ENCODE measurements at places on chromosomes 13 and 19.

- no peak for DNase-seq
Measured at GRCh38 chr13:83065108-83065507, 817.2 kb downstream of the SLITRK1 start.

- no peak for DNase-seq
Measured at GRCh38 chr13:75395066-75395465, 86.9 kb downstream of the TBC1D4 start.

GRCh38 chr19:41027273-41027967 lies 36.3 kb downstream of the CYP2B6 start:
- no peak for DNase-seq

DNA sequence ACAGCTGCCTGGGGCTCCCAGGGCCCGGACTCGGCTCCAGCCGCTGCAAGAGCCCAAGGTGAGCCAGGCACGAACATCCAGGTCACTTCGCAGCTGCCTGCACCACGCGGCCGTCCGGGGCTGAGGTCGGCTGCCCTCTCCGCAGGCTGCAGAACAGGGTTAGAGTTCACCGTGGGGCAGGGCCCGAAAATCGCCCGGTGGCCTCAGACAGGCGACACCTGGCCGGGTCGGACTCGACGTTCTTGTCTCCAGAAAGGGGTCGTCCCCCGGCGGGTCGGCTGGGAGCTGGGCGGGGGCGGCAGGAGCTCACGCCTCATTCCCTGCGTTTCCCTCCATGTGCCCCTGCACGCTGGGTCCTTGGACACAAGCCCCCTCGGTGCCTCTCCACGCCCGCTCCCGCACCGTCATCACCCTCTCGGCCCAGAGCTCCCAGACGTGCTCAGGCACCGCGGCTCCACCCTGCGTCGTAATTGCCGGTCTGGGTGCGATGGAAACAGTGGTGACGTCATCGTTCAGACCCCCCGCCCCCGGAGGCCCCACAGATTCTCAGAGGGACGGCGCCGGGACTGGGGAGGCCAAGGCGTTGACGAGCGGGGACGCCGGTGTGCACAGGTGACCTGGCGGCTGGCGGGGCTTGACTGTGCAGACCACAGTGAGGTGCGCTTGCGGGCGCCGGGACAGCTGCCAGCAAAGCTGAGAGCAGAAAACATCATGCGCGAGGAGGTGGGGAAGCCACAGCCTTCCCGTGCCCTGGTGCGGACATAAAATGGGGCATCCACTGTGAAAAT lies 4.0 kb upstream of the GRIN3B start:
- no peak for DNase-seq

GRCh38 chr19:40954573-40954972 lies 36.5 kb upstream of the CYP2B6 start:
- no peak for DNase-seq

DNA sequence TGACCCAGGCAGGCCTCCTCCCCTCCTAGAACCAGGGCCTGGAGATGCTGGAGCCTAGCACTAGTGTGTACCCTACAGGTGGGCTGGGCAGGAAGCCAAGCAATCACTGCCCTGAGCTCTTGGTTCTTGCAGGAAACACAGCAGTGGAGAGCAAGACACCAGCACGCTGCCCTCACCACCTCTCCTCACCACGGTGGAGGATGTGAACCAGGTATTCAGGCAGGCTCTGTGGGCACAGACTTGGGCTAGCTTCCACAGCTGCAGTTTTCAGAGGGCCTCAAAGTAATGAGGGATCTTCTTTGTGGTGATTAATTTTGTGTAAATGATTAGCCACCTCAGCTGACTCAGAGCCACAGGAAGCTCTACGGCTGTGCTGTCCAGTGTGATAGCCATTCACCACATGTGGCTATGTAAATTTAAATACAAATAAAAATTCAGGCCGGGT lies 13.6 kb upstream of the GPI start:
- DNase-seq, result no peak

DNA sequence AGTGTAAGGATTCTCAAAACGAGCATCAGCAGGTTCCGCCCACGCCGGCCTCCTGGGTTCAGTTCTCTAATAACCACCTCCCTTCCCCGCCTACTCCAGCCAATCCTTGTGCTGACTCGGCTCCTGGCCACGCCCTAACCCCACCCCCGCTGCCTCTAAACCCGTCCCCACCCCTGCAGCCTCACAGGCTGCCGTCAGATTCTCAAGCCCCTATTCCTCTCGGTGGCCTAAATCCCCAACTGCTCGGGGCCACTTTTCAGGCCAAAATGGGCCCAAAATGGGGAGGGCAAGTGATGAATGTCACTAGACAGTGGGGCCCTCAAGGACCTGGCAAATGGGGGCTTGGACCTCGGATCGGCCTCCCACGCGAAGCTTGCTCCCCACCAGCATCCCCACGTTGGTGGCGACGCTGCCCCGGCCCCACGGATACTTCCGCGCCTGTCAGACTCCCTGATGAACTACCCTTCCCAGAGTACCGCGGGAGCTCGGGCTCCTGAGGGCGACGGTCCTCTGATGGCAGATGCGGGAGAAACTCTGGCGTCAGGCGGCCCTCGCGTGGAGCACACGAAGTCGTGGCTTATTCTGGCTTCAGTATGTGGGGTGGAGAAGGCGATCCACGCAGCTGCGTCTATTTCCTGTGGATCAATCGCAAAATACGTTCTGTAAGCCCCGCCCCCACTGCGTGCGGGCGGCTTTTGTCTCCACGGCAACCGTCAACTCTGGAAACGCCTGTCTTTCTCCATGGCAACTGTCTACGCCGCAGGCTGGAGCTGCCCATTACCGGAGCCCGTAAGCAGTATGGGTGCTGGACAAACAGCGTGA lies 24.8 kb downstream of the ZNF473 start:
- peak; percentile 81 for DNase-seq

GRCh38 chr13:99307648-99308339 lies 595 bp upstream of the GPR183 start:
- no peak for DNase-seq

DNA sequence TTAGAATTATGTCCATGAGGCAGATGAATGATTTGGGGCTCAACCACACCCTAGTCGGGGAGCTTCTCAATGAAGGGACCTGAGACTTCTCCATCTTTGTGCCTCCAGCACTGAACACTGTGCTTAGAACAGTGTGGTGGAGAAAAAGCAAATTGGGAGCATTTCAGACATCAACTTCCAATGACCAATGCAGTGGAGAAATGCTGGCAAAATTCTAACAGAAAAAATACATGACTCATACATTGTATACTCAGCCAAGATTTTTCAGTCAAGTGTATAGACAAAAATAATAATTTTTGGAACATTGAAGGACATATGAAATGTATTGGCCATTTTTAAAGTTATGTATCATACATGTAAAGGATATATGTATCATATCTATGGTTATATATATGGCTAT lies 134.7 kb downstream of the FGF14 start:
- no peak for DNase-seq

DNA sequence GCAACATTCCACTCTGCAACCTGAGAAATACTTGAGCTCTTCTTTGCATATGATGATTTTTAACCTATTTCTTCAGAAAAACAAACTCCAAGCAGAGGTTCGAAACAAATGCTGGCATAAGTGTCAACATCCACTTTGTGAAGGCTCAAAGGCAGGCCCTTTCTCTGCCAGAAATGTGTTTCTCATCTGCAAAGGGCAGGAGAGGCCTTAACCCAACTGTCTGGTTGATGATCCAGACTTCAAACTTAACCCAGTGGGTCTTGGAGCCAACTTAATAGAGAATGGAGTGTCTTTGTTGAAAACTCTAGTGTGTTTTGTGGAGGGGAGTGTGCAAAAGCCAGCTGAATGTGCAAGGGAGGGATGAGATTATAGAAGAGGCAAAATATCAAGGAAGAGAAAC lies 28.3 kb upstream of the ZNF507 start:
- no peak for DNase-seq

DNA sequence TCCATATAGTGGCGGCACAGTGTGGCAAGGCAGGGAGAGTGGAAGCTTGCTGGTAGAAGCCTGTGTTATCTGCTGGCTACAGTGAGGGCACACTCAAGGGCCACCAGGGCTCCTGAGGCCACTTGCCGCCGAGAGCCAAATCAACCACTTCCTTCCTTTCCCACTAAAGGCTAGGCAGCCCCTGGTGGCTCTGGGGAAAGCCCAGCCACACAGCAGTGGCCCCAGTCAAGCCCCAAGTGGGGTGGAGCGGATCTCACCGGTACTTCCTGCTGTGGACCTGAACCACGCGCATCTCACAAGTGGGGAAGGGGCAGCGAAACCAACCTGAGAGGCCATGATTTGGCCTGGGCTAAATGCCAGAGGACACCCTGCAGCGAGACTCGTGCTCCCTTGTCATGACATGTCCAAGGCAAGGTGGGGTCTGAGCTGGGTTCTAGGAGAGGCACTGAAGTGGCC lies 21.9 kb upstream of the SLC35E1 start:
- no peak for DNase-seq

DNA sequence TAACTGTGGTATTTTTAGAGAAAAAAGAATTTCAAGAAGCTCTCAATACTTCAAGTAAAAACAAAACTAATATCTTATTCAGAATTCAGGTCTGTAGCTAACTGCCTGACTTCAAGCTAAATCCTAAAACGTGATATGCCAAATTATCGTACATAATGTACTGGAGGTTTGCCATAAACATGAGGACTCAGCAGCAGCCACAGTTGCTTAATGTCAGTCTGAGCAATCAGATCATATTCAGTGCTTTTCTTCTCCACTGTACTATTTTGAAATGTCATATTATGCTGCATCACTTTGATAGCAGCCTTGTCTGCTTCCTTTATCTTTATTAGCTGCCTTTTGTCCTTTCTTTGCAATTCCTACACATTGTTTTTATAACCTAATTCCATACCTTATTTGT lies 265.1 kb upstream of the EDNRB start:
- no peak for DNase-seq

DNA sequence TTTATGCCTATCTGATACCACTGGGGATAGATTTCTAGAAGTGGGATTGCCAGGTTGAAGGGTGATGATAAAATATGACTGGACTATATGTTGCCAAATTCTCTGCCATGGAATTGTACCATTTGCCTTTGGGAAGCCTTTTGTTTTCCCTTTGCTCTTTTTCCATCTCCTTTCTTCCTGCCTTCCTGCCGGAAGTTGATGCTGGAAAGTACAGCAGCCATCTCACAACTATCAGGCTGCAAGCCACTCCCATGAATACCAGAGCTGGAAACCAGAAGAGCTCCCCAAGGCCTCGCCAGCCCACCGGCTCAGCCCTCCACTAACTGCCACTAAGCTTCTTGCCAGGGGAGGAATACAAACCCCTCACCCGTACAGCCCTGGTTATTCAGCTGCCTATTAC lies 29.7 kb downstream of the ZIC5 start:
- DNase-seq, result no peak

GRCh38 chr13:88107570-88107969 lies 436.4 kb downstream of the SLITRK5 start:
- DNase-seq, result no peak

- no peak for DNase-seq
Measured at GRCh38 chr13:35964863-35965180, 166.4 kb downstream of the DCLK1 start.

DNA sequence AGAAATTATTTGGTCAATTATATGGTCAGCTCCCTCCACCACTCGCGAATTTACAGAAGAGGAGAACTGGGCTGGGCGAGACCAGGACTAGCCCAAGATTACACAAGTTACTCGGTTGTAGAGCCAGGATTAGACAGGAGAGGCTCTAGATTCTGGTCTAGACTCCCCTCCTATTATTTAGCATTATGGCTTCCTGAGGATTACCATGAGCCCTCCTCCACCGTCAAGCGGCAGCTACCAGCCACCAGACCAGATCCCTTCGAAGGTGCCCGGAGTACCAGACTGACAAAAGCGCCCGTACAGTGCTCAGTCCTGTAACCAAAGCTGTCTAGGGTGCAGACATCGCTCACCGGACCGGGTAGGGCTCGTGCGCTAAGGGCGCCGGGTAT lies 497 bp upstream of the MLNR start:
- no peak for DNase-seq

GRCh38 chr13:106597186-106597585 lies 29.2 kb upstream of the ARGLU1 start:
- DNase-seq, result no peak
